ENCODE measurements at places on chromosomes 7 and 10.

DNA sequence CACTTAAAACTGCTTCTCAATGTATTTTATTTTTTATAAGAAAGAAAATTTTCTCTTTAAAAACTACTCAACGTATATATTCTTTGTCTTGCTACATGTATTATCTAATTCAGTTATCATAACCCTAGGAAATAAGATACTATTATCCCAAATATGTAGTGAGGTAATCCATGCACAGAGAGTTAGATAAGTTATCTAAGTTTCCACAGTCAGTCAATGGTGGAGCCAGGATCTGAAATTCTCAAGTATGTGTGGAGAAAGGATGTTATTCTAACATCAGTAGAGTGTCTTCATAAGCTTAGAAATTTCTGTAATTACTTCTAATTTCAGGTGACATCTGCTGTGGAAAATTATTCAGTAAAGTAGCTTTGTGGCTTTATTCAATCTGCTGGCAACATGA is 239.9 kb downstream of the CSTF2T start:
- no peak for DNase-seq

DNA sequence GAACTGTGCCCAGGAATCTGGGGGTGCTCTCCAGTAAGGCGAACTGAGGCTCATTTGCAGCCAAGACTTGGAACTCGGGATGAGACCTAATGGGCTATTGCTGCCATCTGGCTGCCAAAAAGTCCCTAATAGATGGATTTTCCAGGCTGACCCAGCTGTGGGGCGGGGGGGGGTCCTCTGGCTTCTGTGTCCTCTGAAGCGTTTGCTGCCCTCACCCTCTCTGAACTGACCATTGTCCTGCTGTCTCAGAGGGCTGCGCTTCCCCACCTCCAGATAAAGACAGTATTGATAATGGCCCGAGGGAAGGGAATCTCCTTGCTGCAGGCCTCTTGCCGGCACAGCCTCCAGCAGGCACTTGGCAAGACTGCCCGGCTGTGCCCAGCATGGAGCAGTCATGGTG is 46.6 kb downstream of the CLEC2L start:
- DNase-seq = peak; percentile 93

GRCh38 chr10:121607310-121608055 is 9.2 kb upstream of the FGFR2 start:
- DNase-seq = no peak

DNA sequence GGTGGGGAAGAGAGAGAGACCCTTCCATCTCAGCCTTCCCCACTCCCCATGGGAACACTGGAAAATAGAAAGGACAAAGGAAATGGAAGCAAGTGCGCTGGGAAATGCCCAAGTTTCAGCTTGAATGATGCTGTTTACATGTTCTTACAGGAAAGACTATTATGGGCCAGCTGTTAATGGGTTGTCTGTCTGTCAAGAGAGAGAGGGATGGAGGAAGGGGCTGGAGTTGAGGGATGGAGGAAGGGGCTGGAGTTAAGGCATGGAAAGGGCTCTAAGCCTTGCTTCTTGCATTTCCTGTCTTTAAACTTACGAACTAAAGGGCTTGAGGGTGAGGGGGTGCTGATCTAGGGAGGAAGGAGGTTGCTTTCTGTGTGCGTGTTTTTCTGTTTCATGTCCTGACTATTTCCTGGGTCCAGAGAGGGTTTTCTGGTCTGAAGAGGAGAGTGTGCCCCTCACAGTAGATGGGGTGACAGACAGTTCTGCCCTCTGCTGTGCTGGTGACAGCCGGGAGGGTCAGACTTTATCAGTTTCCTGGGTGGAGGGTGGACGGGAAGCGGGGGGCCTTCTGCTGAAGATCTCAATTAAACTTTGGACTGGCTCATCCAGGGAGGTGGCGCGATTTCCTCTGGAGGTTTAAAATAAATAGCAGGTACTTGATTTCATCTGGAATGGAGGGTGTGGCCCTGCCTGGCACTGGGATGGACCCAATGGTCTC is 30.5 kb downstream of the GRK5 start:
- DNase-seq = no peak

DNA sequence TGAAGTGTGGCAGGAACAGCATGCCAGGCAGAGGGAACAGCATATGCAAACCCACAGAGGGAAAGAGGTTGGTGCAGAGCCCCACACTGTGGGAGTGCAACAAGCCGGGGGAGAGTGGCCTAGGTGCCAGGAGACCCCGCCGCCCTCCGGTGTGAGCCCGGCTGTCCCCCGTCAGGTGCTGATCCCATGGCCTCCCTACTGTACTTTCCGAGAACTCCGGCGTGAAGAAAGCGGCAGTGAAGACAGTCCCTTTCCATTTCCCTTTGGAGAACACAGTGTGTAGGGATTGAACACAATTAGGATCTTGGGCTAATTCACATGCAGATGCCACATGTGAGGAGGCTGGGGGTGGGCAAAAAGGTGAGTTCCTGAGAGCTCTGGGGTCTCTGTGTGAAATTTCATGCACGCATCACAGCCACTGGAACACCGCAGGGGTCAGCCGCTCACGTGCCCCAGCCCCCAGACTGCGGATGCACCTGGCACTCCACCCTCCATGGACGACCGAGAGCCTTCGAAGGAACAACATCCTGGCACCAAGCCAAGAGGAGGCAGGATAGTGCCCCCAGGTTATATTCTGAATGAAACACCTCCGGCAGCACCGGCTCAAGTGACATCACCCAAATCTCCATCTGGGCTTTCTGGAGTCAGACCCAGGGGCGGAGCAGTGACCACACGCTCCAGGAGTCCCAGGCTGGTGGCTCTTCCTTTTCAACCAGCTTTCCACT is 82.1 kb upstream of the PPP2R2D start:
- DNase-seq = no peak

GRCh38 chr7:82964150-82964882 is 198.4 kb downstream of the PCLO start:
- DNase-seq = no peak

DNA sequence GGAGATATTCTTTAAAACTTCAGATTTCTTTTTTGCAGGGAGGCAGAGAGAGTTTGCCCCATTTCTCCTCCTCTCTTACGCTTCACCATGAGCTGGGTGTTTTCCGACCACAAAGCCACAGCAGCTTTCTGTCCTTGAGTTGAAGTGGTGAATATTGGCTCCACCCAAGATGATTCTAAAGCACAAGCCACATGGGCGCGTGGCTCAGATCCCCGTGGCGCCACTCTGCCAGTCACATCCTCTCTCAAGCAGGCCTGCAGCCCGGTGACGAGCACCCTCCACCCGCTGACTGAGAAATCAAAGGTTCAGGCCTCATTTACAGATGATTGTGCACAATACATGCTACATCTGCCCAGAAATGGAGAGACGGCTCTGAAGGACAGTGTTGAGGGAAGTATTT is 27.6 kb upstream of the RNF32 start:
- no peak for DNase-seq

- DNase-seq = no peak
Observed at GRCh38 chr10:21417172-21417712, 108.2 kb downstream of the SKIDA1 start.

GRCh38 chr10:52252307-52252706 is 61.8 kb upstream of the DKK1 start:
- no peak for DNase-seq

- DNase-seq = no peak
Observed at GRCh38 chr10:8418631-8419030, 364.1 kb downstream of the GATA3 start.

- DNase-seq = no peak
Observed at GRCh38 chr10:17454161-17455014, at the start of gene ST8SIA6. Gene ST8SIA6, minus strand, starts transcription at chr10:17454595. Its CDS starts 340 bp downstream, at chr10:17454255.

DNA sequence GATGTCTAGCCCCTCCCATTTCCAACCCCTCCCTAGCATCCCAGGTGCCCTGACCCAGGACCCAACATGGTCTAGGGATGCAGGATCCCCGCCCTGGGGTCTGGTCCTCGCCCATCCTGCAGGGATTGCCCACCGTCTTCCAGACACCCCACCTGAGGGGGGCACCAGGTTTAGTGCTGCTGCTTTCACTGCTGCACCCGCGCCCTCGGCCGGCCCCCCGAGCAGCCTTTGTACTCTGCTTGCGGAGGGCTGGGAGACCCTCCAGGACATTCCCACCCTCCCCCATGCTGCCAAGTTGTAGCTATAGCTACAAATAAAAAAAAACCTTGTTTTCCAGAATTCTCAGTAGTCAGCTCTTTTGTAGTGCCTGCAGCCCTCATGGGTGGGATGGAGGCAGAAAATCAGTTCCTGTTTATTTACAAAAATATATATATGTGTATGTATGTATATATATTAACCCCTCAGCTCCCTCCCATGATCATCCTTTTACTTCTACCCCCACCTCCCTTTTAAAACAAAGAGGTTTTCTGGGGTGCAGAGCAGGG is 9.7 kb downstream of the ZYX start:
- no peak for DNase-seq

DNA sequence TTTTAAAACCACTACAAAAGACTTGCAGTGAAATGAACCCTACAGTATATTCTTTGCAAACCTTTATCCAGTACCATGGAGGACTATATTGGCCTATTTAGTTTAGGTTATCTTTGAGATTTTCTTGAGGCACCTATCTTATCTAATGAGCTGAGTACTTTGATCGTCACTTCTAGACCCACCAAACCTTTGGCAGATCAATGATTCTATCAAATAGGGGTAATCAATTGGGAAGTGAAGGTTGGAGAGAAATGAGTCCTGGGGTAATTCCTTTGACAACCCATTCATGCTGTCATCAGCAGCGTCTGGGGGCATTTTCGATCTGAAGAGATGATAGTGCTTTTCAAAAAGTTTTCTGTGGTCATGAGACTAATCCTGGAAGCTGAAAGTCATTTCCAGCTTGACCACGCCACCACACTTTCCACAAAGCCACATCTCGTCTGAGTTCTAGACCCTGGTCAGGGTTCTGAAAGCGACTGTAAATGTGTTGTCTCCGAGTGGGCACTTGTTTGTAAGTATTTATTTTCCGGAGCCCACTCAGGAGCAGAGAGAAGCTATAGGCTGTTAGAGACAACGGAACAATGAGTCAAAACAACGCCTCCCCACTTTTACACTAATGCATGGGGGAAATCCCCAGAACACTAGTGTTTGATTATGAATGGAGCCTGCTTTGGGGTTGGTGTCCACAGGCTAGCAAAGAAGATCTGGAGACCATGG is 4.8 kb downstream of the EGR2 start:
- DNase-seq = no peak

DNA sequence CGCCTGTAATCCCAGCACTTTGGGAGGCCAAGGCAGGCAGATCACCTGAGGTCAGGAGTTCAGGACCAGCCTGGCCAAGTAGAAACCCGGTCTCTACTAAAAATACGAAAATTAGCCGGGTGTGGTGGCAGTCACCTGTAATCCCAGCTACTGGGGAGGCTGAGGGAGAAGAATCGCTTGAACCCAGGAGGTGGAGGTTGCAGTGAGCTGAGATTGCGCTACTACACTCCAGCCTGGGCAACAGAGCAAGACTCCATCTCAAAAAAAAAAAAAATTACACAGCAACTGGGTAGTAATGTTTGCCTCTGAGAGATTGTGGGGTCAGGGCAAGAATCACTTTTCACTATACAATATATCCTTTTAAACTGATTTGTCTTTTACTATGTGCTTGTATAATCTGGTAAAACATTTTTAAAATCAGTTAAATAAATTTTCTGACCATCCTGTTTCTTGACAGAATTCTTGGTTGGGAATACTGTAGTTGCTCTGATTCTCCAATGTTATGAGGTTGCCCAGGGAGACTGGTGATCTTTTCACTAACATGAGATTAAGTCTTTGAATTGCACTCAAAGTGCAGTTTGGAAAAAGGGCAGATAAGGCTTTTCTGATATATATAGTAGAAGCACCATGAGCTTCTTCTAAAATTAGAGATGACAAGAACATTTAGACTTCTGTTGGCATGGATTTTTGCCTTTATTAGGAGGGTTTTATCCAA is 1.5 kb downstream of the ENTPD7 start:
- DNase-seq = no peak

DNA sequence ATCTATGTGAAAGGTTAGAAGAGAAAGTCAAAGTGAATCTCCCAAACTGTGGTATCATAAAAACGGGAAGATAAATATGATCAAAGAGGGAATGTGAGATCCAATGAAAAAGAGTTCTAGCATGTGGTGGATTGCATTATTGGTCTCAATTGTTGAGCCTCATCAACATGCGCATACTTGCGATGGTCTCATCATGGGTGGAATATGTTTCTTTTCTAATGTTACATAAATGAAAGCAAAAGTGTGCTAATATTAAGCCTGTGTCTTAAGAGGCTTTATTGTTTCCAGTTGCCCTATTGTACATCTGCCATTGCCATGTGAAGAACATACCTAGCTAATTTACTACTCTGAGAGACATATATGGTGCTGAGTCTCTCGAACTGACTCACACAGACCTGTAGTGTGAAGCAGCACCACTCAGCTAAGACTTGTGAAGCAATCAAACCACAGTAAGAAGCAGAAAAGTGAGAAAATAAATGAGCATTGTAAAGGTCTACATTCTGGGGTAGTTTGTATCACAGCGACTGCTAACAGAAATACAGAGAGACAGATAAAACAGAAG is 645.5 kb upstream of the PCDH15 start:
- no peak for DNase-seq

- no peak for DNase-seq
Observed at GRCh38 chr10:21943633-21944265, 59.8 kb downstream of the DNAJC1 start.

DNA sequence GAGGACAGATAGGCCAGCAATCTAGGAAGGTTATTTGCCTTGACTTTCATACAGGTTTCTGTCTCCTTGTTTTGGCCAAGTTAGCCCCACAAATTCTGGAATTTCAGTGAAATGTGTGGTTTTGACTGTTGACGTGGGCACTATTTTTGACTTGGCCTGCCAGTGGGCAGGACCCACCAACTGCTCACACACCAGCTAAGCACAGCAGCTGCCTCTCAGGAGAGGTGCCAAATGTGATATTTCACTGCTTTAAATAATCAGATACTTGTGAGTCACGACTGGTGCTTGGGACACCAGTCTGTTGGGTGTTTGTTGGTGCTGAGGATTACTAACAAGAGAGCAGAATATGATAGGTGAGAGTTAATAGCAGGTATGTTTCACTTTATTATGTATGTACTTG is 409.7 kb upstream of the MTPN start:
- no peak for DNase-seq

- no peak for DNase-seq
Observed at GRCh38 chr10:69814251-69814650, 12.5 kb downstream of the COL13A1 start.

DNA sequence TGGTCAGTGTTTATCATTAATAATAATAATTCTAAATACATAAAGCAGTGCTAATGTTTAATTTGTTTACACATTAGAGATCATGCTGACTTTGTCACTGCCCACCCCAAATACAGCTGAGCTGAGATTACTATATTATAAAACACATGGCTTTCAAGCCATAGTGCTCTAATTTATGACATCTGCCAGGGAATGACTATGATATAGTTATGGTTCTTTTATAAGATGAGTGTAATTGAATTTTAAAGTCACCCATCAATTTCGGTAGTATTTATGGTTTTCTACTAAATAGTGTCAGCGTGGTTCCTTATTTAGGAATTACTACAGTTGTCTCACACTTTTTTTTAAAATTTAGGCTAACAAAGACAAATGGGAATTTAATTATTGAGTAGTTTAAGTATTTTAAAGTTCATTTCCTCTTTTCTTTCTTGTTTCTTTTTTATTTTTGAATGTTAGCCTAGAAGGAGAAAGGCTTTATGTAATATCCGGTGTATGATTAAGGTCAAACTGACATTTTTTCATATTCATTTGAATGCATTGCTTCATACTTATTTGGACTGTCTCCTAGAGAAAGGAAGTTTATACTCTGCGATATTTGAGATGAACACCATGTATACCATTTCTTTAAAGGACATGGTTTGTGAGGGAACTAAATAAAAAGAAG is 3.9 kb downstream of the CDK14 start:
- DNase-seq = no peak

- no peak for DNase-seq
Observed at GRCh38 chr10:11335167-11335652, 276.2 kb downstream of the USP6NL start.

GRCh38 chr7:184294-185264 is 7.8 kb upstream of the FAM20C start:
- DNase-seq = no peak

Data from globus pallidus (tissue), 1 donor.